ENCODE measurements at places on chromosomes 2 and 18.

GRCh38 chr18:5958822-5959221 lies 63.5 kb upstream of the TMEM200C start:
- no peak for DNase-seq

DNA sequence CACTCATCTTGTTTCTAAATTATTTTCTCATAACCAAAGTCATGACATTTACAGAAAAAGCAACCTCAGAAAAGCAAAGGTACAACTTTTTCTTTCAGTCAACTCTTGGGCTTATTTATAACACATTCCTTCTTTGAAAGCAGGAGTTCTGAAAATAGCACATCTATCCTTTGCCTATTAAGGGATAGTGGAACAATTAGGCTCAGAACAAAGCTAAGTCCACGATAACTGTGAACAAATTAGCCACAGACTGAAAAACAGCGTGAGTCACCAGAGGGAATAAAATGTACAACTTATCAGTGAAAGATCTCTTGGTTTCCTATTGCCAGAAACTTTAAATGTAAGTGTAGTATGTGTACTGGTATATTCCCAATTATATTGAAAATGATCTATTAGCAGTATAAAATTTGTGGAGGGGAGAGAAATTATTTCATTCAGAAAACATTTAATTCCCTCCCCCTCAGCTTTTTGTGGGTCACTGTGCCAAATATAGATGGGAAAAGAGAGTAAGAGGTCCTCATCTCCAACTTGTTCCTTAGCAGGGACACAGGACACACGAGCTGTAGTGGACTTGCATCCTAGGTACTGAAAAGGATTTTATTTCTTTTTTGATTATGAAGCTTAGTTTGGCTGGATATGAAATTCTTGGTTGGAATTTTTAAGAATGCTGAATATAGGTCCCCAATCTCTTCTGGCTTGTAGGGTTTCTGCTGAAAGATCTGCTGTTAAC lies 15.4 kb upstream of the MATN3 start:
- no peak for DNase-seq

GRCh38 chr2:221911321-221911720 lies 339.2 kb upstream of the EPHA4 start:
- no peak for DNase-seq

- no peak for DNase-seq
Observed at GRCh38 chr2:79622508-79622907, 109.7 kb downstream of the CTNNA2 start.

- DNase-seq, result no peak
Observed at GRCh38 chr2:160477032-160477431, 16.6 kb downstream of the RBMS1 start.

DNA sequence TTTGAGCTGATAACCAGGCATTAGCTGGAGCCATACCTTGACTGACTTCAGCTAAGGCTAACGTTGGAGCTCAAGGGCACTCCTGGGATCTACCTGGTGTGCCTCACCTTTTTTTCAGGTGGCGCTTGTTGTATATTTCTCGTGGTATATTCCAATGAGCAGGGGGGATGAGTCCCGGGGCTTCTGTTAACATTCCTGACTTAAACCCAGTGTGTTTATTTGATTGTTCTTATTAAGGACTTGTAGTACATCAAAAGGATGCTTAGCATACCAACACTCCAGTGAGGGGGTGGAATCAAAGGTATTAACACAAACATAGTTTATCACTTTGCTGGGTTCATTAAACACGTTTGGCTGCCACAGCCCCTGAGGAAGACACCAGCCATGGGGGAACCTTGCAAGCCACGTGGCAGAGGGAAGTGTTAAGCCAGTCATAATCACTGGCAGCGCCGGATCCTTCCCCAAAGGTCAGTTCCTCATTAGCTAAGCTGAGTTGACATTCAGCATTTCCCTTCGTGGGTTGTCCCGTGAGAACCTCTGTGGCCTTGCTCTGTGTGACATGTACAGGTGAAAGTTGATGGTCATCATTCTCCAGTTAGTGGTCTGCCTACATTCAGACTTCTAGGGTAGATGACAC lies 119.5 kb upstream of the MCFD2 start:
- no peak for DNase-seq

- DNase-seq, result no peak
Observed at GRCh38 chr2:8722986-8723385, 41.1 kb downstream of the ID2 start.

GRCh38 chr18:13242797-13243196 lies 24.2 kb downstream of the LDLRAD4 start:
- DNase-seq, result no peak

- DNase-seq, result no peak
Observed at GRCh38 chr18:32870611-32871010, 97.8 kb upstream of the KLHL14 start.

DNA sequence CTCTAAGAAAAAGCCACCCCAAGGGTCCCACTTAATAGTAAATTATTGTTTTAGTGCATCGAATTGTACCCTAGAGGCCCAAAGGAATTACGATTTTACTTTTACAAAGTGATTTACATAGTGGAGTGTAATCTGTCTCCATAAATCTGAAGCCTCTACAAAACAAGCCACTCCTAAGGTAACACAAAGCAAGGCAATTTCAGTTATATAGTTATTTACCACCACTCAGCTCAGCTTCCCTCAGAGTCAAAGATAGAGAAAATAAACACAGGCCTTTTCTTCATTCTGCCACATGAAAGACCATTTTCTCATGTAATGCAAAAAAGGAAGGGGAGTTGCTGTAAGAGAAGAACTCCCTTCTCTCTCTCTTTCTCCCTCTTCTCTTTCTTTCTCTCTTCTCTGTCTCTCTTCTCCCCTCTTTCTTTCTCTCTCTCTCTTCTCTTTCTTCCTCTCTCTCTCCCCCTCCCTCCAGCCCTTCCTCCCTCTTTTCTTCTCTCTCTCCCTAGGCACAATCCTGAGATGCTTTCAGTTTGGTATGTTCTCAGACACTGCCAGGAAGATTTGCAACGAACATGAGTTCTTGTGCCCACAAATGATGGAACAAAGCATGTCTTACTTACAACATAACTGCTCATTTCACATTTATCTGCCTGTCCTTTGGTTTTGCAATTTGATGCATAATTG lies 264.5 kb downstream of the BCL2 start:
- no peak for DNase-seq

- no peak for DNase-seq
Observed at GRCh38 chr2:186612026-186612425, 22.2 kb downstream of the ITGAV start.

DNA sequence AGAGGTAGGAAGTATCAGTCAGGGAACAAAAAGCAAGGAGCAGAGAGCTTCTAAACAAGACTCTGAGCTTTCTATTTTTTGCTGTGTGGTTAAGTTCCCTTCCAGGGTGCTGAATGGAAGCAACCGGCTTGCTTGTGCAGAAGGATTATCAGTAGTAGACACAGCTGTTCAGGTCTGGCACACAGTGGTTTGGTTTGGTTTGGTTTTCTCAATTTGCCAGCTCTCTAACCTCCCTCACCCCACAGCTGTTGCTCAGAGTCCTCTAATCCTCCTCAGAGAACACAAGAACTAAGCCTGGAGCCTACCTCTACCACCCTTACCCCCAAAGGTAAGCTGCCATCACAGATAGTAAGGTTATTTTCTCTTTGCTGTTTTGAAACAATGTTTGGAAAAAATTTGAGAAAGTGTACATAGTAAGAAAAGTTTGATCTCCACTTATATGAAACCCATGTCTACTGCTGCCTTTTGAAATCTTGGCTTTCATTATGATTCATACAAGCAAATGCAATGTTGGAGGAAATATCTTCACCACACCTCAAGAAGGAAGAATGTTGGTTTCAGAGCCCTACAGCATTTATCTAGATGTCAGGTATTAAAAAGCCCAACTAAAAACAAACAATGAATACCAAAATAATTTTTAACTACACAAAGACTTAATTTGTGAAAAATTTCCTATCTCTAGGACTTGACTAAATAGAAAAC lies 255.3 kb downstream of the NR4A2 start:
- no peak for DNase-seq

DNA sequence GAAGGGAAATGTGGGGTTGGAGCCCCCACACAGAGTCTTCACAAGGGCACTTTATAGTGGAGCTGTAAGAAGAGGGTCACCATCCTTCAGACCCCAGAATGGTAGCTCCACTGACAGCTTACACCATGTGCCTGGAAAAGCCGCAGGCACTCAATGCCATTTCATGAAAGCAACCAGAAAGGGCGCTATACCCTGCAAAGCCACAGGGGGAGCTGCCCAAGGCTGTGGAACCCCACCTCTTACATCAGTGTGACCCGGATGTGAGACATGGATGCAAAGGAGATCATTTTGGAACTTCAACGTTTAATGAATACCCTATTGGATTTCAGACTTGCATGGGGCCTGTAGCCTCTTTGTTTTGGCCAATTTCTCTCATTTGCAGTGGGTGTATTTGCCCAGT lies 694.7 kb downstream of the CBLN2 start:
- DNase-seq, result no peak

DNA sequence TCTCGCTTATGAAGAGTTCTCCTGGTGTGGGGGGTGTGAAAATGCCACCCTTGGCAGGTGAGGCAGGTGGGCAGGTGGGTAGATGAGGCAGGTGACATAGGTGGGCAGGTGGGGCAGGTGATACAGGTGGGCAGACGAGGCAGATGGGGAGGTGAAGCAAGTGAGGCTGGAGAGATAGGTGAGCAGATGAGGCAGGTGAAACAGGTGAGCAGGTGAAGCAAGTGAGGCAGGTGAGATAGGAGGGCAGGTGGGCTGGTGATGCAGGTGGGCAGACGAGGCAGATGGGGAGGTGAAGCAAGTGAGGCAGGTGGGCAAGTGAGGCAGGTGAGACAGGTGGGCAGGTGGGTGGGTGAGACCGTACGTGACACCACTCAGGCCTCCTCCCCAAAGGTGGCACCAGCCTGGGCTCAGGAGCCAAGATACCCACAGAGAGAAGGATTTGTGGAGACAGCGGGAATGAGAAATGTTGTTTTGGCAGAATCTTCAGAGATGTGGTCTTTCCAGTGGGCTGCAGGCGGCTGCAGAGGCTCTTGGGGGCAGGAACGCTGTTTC lies 232.3 kb upstream of the MYT1L start:
- DNase-seq, result no peak

DNA sequence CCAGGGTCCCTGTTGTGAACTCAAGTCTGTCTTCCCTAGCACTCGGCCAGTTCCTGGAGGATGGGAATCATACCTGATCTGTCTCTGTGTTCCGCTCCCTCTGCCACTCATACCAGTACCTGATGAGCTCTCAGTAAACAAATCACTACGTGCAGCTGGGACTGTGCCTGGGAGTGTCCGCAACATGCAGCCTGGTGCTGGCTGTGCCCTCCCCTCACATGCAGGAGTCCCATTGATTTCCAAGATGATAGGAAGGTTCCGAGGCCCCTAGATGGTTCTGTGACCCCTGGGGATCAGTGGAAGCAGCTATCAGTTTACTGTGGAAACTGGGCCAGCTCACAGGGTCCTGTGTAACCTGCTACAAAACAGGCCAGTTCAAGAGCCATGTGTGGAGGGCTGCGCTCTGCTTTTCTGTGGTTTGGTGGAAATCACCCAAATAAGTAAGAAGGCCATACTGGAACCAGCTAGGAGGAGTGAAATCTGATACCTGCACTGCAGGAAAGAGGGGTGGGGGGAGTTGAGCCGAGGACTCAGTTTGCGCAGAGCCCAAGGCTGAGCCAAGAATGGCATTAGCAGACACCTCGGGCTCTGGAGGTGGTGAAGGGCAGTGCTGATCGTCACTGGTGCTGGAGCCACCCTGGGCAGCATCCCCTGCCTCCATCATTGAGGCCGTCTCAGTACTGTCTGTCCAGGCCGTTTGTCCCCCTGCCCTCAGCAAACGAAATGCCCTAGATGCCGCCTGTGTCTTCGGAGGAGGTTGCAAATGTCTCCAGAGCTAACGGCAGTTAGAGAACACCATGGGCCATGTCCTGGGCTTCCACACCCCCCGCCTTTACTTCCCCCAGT lies 93.3 kb downstream of the KLHL29 start:
- DNase-seq, result no peak

GRCh38 chr2:151556121-151556520 lies 146.4 kb downstream of the RIF1 start:
- no peak for DNase-seq

DNA sequence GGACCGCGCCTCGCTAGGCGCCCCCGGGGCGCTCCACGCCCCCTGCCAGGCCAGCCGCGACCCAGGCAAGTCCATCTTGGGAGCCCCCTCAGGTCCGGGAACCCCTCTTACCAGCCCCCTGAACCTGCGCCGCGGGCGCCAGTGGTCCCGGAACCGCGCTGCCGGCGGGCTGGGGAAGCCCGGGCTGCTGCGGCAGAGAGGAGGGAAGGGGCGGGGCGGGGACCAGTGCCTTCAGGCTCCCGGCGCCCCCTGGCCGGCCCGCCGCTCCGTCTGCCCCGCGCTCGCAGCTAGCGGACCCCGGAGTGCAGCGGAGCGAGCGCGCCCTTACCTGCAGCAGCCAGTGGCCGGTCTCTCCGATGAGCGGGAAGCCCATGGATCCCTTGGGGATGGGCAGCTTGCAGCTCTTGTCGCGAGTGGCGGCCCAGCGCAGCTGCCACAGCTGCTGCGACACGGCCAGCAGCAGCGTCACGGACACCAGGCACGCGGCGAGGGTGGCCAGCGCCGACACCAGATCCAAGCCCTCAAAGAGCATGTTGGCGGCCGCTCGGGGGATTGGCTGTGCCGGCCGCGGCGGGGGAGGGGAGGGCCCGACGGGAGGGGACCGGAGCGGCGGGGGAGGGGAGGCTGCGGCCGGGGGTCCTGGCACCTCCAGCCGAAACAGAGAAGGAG lies at the start of gene CYP26B1:
Gene CYP26B1, minus strand, starts transcription at position 560 of the 669 bp plus-strand sequence. Its CDS starts 28 bp downstream, at position 532.
- no peak for DNase-seq

DNA sequence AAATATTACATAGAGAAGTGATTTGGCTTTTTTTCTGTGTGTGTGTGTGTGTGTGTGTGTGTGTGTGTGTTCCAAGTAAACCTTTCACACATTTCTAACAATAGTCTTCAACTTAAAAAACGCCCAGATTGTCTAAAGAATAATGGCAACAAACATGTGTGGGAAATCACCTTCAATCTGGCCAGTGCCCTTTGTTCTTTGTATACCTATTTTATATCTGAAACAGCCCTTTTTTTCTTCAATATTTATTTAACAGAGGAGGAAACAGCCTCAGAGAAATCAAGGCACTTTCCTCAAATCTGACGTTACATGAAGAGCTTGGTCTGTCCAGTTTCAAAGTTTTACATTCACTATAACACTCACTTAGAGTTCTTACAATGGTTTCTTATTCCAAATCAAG lies 25.3 kb downstream of the CCDC195 start:
- DNase-seq, result no peak

GRCh38 chr2:178268435-178268834 lies 74.1 kb downstream of the OSBPL6 start:
- no peak for DNase-seq

GRCh38 chr2:99171377-99172140 lies 9.3 kb downstream of the MITD1 start:
- no peak for DNase-seq

- DNase-seq, result no peak
Observed at GRCh38 chr2:109339519-109339966, 210.5 kb downstream of the SH3RF3 start.

GRCh38 chr18:78641689-78642231 lies 337.9 kb upstream of the SALL3 start:
- DNase-seq, result no peak

DNA sequence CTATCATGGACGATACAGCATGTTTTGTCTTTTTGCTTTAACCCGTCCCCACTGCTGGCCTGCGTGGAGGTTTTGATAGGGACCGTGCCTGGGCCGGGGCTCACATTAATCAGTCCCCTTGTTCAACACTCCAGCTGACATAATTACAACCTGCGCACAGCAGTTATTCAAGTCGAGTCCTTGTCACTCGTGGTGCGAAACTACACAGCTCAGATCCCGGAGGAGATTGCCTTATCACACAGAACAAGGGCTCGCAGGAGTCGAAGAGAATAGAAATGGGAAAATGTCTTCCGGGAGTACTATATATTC lies 304.4 kb downstream of the ZNF407 start:
- no peak for DNase-seq

- no peak for DNase-seq
Observed at GRCh38 chr2:84115173-84115857, 343.8 kb downstream of the SUCLG1 start.

All from activated CD8-positive, alpha-beta memory T cell treated with anti-CD3 and anti-CD28 coated beads for 1 hour (primary cell).